ENCODE measurements at places on chromosomes 13 and 19.

DNA sequence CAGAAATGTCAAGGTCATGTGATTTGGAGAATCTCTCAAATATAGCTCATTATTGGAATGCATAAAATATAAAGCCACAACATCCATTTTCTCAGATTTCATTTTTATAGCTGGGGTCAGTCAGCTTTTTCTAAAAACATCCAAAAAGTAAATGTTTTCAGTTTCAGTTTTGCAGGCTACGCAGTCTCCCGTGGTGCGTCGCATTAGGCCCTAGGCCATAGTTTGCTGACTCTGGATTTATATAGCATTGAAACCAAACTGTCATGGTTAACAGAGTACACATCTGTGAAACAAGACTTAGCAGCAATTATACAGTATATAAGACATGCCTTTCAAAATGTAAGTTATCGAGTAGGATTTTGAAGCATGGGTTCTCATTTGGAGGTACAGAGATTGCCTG, 140.0 kb downstream of the IRS2 start:
- no peak for DNase-seq

- DNase-seq = peak; percentile 50
Observed at GRCh38 chr19:50500060-50500752, 10.8 kb downstream of the JOSD2 start.

DNA sequence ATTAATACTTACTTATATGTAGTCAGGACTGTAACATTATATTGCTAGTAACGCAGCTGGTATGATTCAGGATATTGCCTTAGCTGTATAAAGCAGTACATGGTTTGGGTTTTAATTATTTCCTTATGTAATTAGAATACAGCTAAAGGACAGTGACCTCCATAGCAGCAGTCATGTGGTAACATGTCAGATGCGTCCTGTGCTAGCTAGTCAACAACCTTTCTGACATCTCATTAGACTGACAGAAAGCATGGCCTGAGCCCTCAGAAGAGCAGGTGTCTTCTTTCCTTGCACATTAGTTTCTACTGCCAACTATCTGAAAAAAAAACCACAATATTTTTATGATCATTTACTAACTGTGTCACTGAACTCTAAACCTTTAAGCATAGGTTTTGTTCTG, 122.2 kb downstream of the MAB21L1 start:
- DNase-seq = no peak

DNA sequence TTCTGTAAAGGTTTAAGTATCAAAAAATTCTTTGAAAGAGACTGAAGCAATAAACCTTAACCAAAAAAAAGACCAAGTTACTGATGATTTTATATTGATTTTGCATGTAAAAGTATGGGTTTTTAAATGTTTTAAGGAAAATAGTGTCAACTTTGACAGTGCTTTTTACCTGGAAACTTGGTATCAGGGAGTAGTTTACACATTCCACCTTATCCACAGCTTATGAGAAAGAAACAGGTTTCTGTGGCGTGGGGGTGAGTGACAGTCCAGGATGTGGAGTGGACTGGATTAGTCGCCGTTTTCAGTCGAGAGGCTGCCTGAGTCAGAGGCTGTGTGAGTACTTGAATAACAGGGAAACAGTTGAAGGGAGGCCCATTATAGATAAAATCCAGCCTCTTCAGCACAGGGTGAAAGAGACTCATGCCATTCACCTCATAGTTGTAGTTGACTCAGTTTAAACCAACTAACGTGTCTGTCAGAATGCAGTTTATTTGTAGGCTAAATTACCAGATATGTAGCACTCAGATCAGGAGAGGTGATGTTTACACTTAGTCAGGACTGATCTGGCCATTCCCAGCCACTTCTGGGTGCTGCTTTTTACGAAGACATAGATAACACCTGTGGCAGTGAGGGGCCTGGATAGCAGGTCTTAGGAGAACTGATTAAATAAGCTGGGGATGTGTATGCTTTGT, 595 bp upstream of the GPR183 start:
- DNase-seq = no peak

GRCh38 chr19:15296841-15297415, 35.4 kb downstream of the BRD4 start:
- DNase-seq = no peak

DNA sequence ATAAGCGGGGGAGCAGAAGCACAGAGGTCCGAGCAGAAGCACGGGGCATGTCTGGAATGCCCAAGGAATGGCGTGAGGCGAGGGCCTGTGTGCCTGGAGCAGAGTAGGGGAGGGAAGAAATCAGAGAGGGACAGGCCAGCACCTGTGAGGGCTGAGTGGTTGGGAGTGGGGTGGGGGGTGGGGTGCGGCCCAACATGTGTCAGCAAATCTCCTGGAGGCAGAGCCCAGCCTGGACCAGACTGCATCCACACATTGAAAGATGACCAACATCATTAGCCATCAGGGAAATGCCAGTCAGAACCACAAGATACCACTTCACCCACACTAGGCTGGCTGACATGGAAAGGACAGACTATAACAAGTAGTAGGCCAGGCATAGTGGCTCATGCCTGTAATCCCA, 11.2 kb downstream of the CLASRP start:
- DNase-seq = no peak

- DNase-seq = no peak
Observed at GRCh38 chr19:3788996-3789778, 3.0 kb upstream of the MATK start.

DNA sequence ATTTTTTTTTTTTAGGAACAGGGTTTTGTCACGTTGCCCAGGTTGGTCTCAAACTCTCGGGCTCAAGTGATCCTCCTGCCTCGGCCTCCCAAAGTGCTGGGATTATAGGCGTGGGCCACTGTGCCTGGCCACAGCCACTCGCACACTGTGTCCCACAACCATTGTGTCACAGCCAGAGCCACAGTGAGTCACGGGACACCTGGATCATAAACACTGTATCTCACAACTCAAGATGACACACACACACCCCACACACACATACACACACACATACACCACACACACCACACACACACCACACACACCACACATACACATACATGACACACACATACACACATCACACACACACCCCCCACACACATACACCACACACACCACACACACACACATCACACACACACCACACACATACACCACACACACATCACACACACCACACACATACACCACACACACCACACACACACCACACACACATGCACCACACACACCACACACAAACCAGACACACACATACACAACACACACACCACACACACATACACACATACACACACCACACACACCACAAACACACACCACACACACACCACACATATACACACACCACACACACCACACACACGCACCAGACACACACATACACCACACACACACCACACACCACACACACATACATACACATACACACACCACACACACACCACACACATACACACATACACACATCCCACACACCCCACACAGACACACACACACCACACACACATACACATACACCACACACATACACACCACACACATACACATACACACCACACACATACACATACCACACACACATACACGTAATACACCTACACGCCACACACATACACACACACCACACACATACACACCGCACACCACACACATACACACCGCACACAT, 16.2 kb downstream of the ELAVL3 start:
- DNase-seq = no peak

DNA sequence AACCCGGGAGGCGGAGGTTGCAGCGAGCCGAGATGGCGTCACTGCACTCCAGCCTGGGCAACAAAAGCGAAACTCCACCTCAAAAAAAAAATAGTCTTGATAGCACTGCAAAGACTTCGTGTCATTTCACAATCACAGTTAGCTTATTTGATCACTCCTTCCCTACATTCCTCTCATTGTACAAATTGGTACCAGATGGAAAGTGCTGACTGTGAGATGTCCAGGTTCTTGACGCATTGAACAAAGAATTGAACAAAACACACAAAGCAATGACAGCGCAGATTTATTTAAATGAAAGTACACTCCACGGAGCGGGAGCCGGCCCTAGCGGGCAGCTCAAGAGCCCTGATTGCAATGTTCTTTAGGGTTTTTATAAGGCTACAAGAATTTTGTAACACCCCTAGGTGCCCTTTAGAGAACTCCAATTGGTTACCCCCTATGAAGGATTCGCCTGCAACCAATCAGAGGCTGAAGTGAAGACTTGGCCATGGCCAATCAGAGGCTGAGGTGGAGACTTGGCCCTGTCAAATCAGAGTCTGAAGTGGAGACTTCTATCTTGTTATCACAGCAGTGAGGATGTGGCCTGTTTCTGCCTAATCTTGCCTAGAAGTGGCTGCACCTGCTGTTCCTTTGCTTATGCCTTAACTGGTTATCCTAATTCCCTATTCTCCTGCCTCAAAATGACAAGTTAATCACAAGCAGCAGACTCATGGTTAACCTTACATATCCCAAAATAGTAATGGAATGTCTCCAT, 16.7 kb downstream of the ZNF556 start:
- no peak for DNase-seq

DNA sequence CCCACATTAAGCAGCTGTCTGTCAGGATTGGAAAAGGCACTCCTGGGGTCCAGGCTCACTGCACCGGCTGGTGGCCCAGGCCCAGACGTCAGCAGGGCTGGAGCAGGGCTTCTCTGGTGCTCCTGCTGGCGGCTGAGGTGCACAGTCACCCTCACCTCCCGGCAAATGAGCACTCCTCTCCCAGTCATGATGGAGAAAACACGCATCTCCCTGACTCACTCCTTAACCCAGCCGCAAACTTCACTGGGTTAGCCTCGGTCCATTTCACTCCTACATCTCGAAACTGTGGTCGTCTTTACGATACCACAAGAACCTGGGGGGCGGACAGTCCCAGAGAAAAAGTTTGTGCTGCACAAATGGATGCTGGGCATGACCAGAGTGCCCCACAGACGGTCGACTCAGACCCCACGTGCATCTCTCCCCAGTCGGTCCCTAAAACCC, 3.3 kb upstream of the RASA3 start:
- DNase-seq = no peak

- no peak for DNase-seq
Observed at GRCh38 chr13:106296723-106297122, 238.7 kb downstream of the EFNB2 start.

DNA sequence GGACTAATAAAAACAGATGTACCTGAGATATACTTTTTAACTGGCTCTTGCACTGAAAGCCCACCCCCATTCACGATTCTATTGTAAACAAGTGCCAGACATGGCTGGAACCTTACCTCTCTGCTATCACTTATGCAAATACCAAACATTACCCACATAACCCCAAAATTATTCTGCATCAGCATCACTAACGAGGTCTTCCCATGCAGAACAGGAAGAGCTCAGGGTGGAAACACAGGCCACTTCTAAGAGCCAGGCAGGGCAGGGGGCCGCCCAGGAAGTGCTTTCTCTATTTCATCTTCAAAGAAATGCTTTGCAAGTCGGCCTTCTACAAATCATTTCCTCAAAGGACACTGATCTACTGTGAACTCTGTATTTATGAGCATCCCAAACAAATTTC, 7.3 kb downstream of the IRS2 start:
- DNase-seq = no peak

DNA sequence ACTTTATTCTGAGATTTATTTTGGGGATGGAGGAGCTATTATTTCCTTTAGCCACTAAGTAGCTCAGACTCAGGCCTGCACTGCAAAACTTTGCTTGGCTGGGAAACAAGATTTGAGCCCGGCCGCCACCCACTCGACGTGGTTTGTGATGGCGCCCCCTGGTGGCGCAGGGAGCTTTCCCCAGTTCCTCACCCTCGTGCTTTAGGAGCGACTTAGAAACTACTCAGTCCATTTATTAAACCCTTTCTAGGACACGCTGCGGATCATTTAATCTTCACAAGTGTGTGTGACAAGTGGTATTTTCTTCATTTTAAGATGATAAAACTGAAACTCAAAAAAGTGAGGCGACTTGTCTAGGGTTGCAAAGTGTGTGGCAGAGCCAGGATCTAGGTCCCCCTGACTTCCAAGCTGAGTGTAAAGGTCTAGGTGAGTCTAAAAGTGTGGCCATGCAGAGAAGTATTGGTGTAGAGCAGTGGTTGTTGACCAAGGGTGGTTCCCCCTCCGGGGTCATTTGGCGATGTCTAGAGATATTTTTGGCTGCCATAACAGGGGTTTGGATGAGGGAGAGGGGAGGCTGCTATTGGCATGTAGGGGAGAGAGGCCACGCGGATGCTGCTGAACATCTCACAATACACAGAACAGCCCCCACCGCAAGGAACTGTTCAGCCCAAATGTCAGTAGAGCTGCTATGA, 2.2 kb downstream of the CXCL17 start:
- peak; percentile 42 for DNase-seq

DNA sequence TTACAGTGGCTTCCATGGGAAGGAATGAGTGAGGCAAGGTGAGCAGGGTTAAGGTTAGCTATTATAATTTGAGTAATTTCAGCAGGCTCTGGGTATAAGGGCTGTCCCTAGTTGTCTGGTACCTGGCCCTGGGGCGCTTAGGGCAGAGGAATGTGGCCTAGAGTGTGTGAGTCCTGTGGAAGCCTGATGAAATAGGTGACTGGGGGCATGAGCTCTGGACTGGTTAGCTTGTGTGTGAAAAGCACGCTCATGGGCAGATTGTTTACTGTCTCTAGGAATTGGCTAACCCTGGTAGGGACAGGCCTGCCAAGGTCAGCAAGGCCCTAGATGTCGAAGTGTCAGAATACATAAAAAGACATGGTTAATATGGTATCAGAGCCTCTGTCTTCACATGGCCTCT, 42.5 kb downstream of the SPRYD7 start:
- DNase-seq = no peak

DNA sequence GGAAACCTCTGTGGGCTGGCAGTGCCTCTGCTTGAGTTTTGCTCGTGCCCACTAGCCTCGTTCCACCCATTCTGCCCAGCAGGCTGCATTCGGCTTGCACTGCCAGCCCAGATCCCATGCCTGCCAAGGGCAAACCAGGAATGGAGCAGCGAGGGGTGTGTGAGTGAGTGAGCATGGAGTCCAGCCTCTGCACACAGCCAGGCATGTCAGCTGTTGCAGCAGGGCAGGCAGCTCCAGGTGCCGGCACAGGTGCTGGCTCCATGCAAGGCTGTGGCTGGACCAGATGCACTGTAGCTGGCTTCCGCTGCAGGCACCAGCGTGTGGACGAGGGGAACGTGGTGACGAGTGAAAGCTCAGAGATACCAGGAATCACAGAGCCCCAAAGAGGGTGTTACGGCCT, 64.5 kb downstream of the SPATA13 start:
- no peak for DNase-seq

GRCh38 chr13:99359528-99359927, 52.3 kb upstream of the GPR183 start:
- DNase-seq = no peak

Data from hindlimb muscle (tissue), 1 donor.